ENCODE measurements at places on chromosomes 13 and 19.

DNA sequence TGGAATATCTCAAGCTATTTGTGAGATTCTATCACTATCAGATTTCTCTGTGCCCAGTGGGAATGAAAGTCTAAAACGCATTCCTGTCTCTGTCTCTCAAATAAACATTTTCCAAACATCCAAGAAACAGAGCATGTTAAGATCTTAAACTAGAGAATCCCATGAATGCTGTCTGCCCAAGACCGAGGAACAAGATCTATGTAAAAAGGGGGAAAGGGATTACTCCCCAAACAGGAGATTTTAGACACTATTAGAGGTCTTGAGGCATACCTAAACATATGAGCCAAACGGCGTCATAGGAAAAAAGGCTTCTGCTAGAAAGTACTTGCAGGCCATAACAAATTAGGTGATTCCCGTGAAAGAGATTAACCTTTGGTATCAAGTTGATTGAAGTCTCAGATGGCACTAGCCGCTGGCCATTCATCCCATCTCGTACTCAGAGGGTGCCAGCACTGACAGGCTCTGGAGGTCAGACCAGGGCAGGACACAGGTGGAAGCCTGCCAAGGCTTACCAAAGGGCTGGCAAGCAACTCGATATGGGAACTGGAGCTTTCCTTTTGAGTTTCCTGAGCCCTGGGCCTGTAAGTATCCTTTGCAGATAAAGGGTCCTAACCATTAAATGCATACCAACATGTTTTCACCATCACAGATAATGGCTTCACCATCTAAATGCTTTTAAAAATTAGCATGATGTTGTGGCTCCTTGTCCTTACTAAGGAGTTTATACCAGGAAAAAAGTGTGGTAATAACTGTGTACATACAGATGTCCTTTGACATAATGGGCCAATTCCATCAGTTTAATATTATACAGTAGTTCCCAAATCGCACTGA, 225.2 kb downstream of the FOXO1 start:
- no peak for DNase-seq

- DNase-seq = no peak
These were observed 152.2 kb downstream of the DCT start for GRCh38 chr13:94327318-94327717.

DNA sequence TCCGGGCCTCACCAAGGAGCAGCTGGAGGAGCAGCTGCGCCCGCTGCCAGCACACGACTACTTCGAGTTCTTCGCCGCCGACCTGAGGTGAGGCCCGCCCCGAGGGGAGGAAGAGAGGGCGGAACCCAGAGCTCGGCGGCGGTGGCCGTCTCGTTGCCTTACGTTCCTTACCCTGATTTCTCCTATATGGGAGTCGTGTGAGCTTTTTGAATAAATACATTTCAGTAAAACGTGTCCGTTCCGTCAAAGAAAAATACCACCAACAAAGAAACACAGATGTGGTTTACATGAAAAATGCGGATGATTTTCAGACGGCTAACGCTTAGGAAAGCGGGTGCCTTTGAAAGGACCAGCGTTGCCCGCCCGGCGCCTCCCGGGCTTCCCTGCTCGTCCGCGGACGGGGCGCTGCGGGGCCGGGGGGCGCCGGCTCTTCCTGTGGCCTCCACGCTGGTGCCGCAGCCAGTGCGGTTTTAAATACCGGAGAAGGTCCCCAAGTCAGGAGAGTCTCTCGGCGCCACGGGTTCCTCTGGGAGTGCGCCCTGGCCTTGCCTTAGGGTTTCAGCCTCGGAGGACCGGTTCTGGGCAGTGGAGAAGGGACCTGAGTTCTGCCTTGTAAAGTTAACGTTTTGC, 755 bp downstream of the UPF3A start:
- peak; percentile 74 for DNase-seq

DNA sequence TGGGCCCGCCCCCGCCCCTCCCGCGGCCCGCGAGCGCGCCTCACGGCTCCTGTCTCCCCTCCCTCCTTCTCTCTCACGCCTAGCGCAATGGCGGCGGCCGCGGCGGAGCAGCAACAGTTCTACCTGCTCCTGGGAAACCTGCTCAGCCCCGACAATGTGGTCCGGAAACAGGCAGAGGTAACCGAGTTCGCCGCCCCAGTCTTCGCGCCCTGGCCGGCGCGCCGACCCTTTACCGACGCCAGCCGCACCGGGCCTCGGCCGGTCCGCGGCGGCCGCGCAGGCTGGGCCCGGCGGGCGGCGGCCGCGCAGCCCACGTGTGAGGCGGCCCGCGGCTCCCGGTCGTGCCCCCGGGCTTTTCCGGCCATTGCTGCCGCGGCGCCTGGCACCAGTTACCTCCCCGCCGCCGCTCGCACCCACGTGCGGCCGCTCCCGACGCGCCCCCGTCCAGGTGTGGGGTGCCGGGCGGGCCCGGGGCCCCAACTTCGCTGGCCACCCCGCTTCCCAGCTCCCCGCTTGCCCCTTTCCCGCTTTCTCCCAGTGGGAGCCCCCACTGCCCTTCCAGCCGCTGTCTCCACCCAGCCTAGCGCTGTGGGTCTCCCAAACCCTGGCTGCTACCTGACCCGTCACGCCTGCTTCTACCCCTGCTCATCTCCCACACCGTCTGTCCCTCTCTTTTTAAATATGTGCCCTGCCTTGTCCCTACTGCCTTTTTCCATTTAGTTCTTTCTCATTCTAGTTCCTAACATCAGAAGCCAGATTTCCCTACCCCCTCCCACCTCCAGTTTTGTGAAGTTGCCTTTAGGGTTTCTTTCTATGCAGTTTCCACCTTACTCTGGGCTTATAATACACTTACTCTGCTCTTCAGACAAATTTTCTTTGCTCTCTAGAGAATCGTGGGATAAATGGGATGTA, 23.4 kb downstream of the IPO5 start:
- peak; percentile 66 for DNase-seq

- DNase-seq = no peak
These were observed 37.8 kb downstream of the ELF1 start for GRCh38 chr13:40981361-40981760.

DNA sequence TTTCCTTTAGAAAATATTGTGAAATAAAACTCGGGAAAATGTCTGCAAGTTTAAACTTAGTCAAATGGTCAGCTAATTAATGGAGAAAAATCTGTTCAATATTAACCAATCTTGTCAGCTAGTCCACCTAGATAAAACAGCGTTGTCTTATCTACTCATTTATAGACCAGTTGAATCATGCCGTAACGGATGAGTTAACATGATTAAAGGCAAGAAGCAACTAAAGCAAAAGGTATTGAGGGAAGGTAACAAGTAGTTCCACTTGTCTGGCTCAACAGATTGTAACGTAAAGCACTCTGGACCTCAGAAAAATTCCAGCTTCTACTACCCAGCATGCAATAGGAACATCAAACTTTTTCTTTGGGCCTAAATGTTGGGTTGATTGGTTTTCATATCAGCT, 958.2 kb downstream of the DIAPH3 start:
- no peak for DNase-seq

DNA sequence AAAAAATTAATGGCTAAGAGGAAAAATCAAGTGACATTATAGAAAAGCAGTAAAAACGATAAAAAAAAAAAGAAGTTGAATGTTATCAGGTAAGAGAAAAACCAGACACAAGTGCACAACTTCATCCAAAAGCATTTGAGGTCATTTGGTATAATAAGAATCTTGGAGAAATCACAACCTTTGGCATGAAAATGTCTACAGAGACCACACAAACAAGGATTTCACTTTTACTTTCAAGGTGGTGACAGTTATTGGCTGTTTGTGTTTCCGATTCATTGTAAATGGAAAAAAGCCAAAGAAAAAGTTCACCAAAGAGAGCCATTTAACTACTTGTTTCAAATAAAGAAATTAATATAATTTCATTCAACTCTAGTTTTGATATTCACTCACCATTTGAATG, 1193.5 kb downstream of the PCDH9 start:
- DNase-seq = no peak

GRCh38 chr13:111390522-111391270, 70.3 kb downstream of the TEX29 start:
- DNase-seq = no peak

- DNase-seq = peak; percentile 45
These were observed 671.0 kb upstream of the SLITRK1 start for GRCh38 chr13:84553227-84553626.

GRCh38 chr13:27572234-27572901, 48.0 kb downstream of the LNX2 start:
- peak; percentile 14 for DNase-seq

DNA sequence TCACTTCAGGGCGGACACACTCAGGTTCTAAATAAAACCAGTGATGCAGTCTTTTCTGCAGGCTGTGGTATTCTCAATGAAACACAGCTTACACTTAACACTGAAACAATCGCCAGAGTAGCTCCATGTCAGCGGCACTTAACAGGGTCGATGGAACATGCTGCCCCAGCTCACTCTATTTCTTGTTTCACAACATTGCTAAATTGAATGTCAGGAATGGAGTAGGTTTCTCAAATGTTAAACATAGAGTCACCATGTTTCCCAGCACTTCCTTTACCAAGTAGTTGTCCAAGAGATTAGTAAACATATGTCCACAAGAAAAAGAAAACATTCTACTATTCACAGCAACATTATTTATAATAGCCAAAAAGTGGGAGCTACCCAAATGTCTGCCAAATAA, 306.9 kb downstream of the SLITRK6 start:
- DNase-seq = no peak

GRCh38 chr13:67146523-67147130, 83.5 kb downstream of the PCDH9 start:
- no peak for DNase-seq

GRCh38 chr19:47190167-47190727, 40.8 kb downstream of the BBC3 start:
- no peak for DNase-seq

GRCh38 chr13:47126432-47126831, 229.6 kb upstream of the HTR2A start:
- DNase-seq = no peak

- no peak for DNase-seq
These were observed 10.9 kb upstream of the RCBTB1 start for GRCh38 chr13:49596221-49596620.

DNA sequence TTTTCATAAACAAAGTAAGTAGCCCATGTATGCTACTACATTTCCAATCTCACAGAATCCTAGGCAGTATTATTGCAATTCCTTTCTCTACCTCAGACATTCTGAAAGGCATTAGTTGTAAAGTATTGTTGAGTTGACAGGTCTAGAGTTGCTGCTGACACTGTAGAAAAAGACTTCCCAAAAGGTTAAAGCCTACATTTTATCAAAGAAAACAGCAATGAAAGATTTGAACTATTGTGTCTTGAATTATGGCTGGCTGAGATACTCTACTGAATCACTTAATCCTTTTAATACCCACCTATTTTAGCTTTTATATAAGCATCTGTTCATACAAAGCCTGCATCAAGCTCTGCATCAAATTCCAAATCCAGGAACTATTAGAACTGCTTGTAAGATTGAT, 1082.0 kb downstream of the OLFM4 start:
- no peak for DNase-seq

GRCh38 chr13:75170311-75170710, 311.7 kb downstream of the TBC1D4 start:
- DNase-seq = no peak

- DNase-seq = no peak
These were observed 13.8 kb downstream of the METTL21C start for GRCh38 chr13:102680842-102681740.

GRCh38 chr19:1243768-1244692, 2.5 kb downstream of the ATP5F1D start:
- peak; percentile 37 for DNase-seq

GRCh38 chr19:57034544-57034943, 85.2 kb upstream of the USP29 start:
- DNase-seq = no peak

DNA sequence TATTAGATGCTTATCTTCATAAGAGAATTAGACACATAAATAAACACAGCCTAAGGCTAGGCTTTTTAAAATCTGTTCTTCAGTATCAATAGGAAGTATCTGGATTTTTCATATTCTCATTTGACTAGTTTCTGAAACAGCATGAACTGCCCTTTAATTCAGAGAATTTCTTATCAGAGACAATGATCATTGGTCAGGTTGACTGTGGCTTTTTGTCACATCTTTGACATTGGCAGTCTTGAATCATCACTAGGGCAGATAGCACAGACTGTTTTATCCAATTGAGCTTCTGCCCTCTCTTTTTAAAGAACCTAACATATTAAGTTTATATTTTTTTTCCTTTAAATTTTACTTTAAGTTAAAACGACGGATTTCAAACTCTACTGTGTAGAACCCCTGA, 59.6 kb downstream of the DPY19L3 start:
- no peak for DNase-seq

- no peak for DNase-seq
These were observed 13.7 kb downstream of the SYT3 start for GRCh38 chr19:50626011-50626410.

DNA sequence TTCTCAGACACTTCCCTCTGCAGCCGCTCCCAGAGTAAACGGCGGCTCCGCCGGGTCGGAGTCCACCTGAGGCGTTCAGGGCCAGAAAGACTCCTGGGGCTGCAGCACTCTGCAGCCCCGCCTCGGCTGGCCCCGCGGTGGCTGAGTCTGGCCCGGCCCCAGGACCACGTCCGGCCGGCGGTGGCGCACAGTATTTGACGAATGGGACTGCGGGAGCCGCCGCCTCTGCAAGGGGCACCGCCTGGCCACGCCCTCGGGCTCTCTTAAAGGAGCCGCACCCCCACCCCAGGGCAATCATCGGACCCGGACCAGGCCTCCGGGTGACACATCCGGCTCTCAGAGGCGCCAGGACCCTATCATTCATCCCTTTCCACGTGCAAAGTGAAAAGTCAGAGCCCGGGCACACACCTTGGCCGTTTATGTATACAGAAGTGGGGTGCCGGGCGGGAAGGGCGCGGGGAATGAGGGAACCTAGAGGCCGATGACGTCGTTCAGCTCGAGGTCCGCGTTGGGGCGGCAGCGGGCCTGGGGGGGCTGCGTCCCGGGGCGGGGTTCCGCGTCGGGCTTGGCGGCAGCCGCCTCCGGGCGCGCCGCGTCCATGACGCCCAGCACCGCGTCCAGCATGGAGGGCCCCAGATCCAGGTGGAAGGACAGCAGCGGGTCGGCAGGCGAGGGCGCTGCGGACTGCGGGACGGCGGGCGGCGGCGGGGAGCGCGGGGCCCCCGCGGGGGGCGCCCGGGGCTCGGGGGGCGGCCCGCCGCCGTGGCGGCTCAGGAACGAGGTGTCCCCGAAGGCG, 1.2 kb upstream of the LENG9 start:
- peak; percentile 88 for DNase-seq

DNA sequence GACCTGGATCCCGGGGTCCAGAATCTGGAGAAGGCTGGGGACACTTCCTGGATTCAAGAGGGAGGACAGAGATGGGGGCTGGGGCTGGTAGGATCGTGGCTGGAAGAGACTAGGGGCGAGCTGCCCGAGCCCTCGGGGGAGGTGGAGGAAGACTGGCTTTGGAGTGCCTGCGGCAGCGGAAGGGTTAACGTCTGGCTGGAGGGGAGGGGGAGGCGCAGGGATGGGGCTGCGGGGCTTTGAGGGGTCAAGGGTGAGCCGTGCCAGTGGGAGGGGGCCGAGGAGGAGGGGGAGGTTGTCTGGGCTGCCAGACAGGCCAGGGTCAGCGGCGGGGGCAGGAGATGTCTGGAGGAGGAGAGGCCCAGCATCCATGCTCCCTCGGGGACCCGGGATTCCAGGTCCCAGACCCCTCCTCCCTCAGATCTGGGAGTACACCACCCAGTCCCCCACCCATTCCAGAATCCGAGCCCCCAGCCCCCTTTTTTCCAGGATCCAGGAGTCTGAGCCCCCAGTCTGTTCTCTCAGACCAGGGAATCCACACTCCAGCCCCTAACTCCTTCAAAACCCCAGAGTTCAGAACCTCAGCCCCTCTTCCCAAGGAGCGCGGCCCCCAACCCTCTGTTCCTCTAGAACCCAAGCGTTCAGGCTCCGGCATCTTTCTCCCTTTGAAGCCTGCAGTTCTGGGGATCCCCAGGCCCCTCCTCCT, 3.2 kb upstream of the SPACA6 start:
- DNase-seq = peak; percentile 28
